ENCODE measurements at places on chromosomes 12 and 14.

- DNase-seq: no peak
Measured at GRCh38 chr12:128025589-128026245, 241.3 kb upstream of the TMEM132C start.

DNA sequence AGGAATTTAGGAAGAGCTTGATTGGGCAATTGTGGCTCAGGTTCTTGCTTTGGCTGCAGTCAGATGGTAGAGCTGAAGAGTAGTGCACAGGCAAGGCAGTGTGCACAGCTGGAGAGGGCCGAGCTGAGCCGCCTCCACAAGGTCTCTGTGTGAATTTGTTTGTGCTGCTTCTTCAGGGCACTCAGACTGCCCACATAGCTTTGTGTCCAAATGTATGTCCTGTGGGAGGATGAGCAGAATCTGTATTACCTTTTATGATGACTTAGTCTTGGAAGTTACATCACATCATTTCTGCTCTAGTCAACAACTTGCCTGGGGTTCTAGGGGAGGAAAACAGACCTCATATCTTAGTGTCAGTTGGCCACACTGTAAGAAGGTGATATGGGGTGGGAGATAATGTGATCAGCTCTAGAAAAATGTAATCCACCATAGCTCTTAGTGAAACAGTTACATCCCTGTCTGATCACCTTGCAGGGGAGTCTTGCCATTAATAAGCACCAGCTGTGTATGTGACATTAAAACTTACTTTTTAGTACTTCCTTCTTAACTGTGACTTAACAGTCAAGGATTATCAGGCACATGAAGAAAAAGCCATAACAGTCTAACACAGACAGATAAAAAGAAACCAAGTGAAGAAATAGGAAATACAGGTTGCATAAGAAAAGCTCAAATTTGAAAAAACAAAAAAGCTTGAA lies 53.4 kb downstream of the RCOR1 start:
- no peak for DNase-seq

- peak; percentile 79 for DNase-seq
Measured at GRCh38 chr12:47397664-47398281, 308.1 kb downstream of the RPAP3 start.

GRCh38 chr14:70934502-70935134 lies 27.4 kb downstream of the PCNX1 start:
- peak; percentile 30 for DNase-seq

GRCh38 chr12:27583057-27583797 lies 59.2 kb downstream of the PPFIBP1 start:
- DNase-seq: no peak

DNA sequence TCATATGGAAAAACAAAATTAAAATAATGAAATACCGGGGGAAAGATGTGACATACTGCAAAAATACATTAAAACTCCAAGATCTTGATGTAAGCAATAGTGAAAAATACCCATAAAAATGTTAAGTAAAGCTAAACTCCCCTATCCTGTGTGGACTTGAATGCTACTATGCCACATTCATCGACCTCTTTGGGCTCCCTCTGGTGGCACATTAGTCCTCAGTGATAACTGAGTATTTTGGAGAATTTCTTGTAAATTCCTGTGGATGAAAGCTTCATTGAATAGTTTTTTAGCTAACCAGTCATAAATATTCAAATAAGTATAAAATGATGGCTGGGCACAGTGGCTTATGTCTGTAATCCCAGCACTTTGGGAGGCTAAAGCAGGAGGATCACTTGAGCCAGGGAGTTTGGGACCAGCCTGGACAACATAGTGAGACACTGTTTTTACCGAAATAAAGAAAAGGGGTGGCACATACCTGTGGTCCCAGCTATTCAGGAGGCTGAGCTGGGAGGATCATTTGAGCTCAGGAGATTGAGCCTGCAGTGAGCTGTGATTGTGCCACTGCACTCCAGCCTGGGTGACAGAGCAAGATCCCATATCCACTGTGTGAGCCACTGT lies 42.4 kb upstream of the SGPP1 start:
- DNase-seq: peak; percentile 73

DNA sequence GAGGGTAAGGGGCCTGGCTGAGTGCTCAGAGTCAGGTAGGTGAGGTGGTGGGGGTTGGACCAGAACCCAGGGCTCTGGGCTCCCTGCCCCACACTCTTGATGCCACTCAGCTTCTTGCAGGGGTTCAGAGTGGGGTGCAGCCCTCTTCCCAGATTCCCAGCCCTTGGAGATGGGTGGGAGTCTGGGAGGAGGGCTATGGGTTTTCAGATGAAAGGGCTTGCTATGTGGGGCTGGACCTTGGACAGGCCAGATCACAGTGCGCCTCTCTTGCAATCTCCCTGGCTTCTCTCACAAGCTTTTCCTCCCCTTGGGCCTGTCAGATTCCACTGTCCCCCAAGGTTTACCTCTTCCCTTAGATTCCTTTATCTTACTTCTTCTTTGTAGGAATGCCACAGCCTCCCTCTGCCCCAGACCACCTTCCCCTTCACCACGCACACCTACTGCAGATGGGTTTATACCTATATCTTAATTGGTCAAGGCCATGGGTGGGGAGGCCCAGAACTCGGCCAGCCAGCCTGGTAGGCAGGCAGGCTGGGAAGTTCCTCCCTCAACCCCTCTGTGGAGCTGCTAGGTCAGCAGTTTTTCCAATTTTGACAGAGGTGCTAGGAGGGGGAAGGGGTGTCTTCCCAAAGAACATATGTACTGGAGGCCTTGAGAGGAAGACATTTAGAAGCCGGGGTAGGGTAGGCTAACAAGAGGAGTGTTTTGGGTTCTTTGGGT lies 1.4 kb downstream of the NYNRIN start:
- no peak for DNase-seq

DNA sequence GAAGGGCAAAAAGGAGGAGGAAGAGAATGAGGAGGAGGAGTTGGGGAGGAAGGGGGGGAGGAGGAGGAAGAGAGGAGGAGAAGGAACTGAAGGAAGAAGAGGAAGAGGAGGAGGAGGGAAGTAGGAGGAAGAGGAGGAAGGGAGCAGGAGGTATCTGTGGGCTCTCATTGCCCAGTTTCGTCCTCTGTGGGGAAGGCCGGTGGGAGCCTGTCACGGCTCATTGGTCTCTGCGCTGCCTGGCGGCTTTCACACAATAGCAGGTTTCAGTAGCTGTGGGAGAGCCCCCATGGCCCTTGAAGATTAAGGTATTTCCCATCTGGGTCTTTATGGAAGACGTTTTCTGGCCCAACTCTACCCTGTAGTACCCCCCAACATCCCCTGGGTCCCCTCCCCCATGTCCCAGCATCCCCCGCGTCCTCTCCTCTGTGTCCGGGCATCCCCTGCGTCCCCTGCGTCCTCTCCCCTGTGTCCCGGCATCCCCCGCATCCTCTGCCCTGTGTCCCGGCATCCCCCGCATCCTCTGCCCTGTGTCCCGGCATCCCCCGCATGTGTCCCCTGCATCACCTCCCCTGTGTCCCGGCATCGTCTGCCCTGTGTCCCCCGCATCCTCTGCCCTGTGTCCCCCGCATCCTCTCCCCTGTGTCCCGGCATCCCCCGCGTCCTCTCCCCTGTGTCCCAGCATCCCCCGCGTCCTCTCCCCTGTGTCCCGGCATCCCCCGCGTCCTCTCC lies 278.2 kb upstream of the SFSWAP start:
- no peak for DNase-seq

DNA sequence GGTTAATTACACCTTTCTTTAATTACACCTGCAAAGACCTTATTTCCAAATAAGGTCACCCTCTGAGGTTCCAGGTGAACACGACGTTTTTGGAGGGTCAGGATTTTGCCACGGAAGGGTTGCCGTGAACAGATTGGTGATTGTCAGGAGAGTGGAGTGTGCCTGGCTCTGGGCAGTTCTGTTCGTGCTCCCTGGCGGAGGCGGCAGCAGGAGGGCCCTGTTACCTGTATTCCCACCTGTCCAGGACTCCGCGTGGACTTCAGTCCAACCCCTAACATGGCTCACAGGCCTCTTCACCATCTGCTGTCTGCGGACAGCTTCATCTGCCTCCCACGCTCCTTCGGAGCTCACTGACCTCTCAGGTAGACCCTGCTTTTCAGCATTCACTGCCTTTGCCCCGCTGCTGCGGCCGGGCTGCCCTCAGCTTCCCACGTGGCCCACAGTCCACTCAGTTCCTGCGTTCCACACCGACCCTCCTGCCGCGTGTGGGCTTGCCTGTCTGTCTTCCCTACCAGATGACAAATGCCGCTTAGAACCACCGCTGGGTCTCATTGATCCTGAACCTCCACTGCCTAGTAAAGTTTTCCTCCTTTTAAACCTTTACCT lies 187.5 kb upstream of the DIO3 start:
- DNase-seq: no peak

GRCh38 chr14:23123419-23123818 lies 4.4 kb upstream of the CEBPE start:
- no peak for DNase-seq

GRCh38 chr12:46445551-46446235 lies 73.1 kb upstream of the SLC38A2 start:
- DNase-seq: no peak

DNA sequence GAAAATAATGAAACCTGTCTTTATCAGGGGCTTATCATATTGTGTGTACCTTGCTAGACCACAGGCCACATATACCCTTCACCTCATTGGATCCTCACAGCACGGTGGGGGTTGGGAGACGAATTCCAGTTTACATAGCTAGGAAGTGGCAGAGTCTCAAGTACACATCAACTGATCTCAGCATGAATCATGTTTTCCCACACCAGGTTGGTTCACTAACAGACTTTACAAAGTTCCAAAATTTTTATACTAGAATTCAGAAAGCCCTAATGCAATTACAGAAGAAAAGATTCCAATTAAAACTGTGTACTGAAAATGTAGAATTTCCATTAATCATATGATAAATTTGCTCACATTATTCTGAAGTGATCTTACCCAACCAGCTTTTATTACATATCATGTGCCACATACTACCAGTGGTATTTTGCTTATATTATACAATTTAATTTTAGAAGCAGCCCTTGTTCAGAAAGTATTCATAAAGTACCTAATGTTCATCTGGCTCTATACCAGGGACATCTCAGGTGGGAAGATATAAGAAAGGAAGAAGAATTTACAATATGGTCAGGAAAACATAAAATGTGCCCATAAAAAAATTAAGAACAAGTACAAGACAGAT lies 196.2 kb downstream of the ITPR2 start:
- no peak for DNase-seq

- no peak for DNase-seq
Measured at GRCh38 chr12:130372936-130373335, 35.2 kb downstream of the PIWIL1 start.

GRCh38 chr12:57334219-57334618 lies 83.2 kb upstream of the STAC3 start:
- no peak for DNase-seq

GRCh38 chr14:20624495-20625070 lies 16.9 kb downstream of the OR6S1 start:
- DNase-seq: peak; percentile 62

DNA sequence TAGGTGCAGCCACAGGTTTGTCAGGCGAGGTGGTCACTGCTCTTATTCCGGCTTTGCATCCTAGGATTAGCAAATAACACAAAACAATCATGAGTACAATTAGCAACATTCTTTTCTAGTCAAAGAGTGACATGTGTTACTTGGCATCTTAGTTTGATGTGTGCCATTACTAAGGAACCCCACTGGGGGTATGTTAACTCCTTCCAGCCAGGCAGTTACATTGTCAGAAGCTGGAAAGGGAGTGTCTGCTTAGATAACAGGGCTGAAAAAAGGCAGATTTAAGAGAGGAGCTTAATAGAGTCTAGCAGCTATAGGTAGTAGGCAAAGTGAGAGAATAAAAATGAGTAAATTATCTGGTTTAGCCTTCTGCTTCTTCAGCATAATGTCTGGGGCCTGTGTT lies 30.5 kb upstream of the METAP2 start:
- no peak for DNase-seq

- no peak for DNase-seq
Measured at GRCh38 chr12:69337311-69338090, 10.7 kb upstream of the LYZ start.

DNA sequence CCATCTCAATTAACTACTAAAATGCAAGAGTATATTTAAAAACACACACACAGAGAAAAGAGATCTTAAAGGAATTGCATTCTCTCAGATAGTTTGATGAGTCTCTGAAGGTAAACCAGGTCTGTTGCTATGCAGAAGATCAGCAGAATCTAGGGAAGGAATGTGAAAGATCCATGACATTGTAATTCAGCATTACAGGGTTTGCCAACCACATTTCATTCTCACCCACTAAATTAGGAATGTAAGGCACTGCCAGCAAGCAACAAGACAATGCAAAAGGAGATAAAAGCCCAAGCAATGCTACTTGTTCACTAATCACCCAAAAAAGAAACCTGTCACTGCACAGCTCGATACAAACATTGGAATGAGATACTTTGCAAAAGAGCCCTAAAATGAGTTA lies 106.3 kb downstream of the LRIG3 start:
- no peak for DNase-seq

GRCh38 chr12:93547778-93548177 lies 24.7 kb upstream of the SOCS2 start:
- no peak for DNase-seq

GRCh38 chr12:2550561-2551411 lies 244.0 kb upstream of the FKBP4 start:
- DNase-seq: no peak

DNA sequence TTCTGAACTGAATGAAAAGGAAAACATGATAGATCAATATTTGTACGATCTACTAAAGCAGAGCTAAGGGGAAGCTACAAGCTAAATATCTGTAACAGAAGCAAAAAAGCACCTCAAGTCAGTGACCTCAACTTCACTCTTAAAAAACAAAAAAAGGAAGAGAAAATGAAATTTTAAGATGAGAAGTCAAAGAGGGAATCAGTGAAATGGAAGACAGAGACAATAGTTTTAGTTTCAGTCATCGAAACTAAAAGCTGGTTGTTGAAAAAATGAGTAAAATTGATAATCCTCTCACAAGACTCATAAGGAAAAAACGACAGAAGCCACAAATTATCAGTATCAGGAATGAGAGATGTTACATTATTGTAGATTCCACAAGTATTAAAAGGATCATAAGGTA lies 11.9 kb upstream of the SLC2A13 start:
- DNase-seq: no peak

- DNase-seq: no peak
Measured at GRCh38 chr12:2205996-2206395, 153.2 kb downstream of the CACNA1C start.

DNA sequence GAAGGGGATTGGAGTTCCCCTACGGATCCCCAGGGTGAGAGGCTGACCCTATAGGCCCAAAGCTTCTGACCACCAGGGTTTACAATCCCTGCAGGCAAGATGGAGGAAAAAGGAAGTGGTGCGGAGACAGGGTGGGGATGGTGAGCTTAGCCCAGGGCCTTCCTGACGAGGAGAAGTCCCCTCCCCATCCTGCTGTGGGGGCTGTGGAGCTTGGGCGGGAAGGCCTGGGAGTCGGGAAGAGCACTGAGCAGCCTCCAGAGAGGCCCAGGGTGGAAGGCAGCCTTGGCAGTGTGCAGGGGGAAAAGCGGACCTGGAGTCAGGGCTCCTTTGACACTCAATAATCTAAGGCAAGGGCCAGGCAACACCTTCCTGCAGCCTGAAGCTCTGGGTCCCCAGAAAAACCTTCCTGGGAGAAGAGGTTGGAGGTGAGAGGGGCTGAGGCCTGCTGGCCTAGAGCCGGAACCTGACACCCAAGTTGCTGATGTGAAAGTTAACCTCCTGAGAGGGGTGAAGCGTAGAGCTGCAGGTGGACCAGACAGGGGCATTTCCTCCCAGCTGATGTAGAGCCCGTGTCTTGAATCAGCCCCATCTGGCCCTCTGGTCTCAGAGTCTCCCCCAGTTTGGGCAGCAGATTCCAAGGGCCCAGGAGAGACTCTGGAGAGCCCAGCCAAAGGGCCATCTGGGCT lies 6.0 kb downstream of the HDAC7 start:
- DNase-seq: peak; percentile 49
